ENCODE measurements at places on chromosomes 16 and 17.

DNA sequence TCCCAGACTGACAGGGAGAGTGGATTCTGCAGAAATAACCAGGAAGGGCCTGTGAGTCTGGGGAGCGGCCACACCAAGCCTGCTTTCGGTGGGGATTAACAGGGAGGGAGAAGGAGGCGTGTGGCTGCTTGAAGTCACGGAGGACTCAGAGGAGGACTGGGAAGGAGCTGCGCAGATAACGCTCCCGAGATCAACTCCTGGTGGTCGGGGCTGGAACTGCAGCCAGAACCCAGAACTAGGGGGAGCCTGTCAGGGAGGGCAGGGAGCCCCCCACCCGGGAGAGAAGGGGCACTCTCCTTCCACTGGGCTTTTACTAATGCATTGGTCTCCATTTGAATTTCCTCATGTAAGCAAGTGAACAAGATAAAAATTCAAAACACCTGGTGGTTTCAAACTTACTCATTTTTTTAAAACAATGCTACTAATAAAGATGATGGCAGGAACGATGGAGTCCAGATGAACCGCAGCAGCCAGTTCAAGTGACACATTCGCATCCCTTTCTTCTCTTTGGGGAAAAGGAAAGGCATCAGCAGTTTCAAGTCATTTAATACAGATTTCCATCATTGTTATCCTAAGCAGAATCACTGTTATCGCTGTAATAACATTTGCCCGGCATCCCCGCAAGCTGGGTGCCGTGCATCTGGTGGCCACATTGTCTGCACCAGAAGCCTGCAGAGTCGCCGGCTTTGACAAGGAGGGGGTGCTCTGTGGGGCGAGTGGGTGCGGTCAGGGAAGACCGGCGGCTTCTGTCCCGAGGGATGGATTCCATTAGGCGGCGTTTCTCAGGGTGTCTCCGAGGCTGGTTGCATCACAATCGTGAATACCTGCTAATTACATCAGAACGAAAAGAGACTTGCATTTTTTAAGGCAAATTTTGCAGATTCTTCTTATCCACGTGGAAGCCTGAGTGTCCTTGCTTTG lies 183.0 kb downstream of the FOXL1 start:
- DNase-seq, result peak; percentile 33

- DNase-seq, result no peak
Observed at GRCh38 chr16:67873435-67874370, 851 bp downstream of the EDC4 start.

- no peak for DNase-seq
Observed at GRCh38 chr16:49701789-49702494, 154.0 kb downstream of the ZNF423 start.

GRCh38 chr16:81680444-81681275 lies 98.4 kb upstream of the PLCG2 start:
- no peak for DNase-seq

- DNase-seq, result no peak
Observed at GRCh38 chr16:22425036-22425801, 50.8 kb upstream of the CDR2 start.

DNA sequence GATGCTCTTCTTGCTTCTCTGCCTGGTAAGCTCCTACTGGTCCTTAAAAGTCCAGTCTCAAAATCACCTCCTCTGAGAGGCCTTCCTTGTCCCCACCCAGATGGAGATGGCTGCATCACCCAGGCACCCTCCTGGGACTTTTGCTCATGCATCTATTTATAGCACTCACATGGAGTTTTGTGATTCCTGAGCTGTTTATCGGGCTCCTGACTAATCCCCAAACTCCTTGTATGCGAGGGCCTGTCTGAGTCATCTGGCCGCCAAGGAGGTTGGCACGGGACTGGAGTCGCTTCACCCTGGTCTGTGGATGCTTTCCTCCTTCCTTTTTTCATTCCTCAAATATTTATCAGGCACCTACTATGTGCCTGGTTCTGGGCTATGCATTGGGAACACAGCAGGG lies 2.3 kb upstream of the MAP2K3 start:
- DNase-seq, result no peak

Measured in activated naive CD4-positive, alpha-beta T cell treated with Interleukin-2 at 50 U/mL for 16 hours (primary cell).